ENCODE measurements at places on chromosomes 5 and 9.

- DNase-seq: no peak
These were observed 79.4 kb downstream of the LPAR1 start for GRCh38 chr9:110958847-110959246.

- peak; percentile 59 for DNase-seq
These were observed 408.3 kb downstream of the DMRT2 start for GRCh38 chr9:1458503-1458902.

GRCh38 chr9:84742261-84742660 lies 72.7 kb downstream of the NTRK2 start:
- no peak for DNase-seq

GRCh38 chr5:95241161-95241560 lies 43.7 kb downstream of the MCTP1 start:
- no peak for DNase-seq

DNA sequence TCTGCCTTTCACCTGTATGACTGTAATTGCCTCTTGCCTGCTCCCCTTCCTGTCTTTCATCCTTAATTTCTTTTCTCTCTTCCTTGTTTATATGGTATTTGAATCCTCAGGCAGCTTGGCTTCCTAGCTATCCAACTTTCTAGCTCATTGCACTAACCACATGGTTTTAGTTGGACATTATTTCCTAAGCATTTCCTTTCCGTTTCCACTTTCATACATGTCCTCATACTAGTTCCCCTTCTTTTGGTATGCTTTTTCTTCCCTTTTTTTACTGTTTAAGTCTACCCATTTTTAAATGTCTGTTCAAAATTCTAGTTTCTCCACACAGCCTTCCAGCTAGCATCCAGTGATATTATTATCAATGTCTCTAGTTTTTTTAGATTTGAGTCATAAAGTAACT lies 6.6 kb downstream of the CWC27 start:
- no peak for DNase-seq

DNA sequence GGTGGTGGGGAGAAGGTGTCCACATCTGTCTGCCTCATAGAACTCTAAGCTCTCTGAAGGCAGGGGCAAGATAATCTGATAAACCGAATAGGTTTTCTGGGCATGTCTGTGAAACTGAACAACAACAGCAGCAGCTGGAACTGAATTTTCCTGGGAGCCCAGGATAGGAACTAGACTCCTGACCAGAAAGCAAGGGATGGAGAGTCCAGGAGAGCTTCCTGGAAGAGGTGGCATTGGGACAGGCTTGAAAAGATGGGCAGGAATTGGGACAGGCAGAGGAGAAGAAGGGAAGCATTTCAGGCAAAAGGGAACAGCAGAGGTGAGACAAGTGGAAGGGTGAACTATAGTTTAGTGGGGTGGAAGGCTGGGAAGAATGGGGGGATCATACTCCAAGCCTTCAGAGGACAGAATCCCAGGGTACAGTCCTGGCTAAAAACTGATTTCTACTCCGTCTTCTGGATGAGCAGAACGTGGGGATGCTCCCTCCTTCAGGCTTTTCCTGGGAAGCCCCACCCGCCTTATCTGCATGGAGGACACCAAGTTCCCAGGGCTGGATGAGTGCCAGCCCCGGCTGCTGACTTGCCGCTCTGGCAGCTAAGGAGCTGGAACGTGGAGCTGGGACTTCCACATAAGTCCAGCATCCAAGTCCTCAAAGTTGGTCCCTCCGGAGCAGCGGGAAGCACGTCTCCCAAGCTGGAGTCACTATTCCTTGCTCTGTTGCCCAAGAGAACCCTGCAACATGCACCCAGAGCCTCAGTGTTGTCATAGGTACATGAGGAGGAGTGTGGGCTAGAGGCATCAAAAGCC lies 13.9 kb upstream of the KIF12 start:
- no peak for DNase-seq

DNA sequence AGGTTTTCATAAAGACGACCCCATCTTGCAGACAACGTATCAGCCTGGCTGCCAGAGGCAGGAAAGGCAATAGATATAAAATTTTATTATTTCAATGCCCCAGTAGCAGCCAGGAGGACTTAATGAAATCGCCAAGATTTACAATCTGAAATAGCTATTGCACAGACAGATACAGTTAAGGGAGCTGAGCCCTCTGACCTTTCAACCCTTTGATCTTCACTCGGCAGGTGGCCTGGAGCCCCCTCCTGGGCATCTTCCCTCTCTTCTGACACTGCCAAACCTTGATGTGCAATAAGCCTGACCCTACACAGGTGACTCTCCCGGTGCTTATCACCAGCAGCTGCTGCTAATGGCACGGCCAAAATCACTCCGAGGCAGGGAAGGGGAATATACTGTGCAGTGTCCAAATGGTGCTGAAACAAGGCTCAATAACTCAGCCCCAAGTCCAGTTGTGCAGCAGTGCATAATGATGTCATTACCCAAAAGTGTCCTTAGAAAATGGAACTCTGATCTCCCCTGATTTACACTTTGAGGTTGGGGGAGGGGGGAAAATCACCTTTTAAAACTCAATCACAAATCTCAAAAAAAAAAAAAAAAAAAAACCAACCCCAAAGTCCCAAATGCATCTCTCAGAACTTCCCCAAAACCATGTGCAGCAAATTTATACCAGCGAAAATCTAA lies 242.0 kb downstream of the CRB2 start:
- DNase-seq: no peak

GRCh38 chr9:7243838-7244237 lies 486.1 kb downstream of the KDM4C start:
- DNase-seq: no peak

DNA sequence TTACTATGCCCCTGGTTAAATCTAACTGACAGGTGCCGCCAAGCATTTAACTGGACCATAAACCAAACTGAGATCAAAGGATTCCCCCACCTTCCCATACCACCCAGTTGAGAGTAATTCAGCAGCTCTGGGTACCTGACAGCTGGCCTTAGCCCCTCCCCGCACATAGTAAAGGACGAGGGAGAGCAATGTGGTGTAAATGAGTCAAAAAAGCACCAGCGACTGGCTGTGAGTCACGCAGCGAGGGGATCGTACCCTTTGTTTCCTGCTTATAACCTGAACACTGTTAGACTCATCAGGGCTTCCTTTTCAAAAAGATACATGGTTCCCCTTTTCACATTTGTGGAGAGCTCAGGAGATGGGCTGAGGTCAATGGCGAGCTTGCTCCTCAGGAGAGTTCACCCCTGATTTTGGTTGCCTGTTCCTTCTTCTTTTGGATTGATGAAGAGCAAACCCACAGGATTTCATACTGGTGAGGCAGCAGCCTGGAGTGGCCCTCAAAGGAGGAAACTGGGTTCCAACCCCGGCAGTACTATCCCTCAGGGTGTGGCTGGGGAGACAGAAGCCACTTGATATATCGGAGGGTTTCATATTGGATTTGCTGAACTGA lies 71.5 kb downstream of the ANKRD33B start:
- DNase-seq: no peak

DNA sequence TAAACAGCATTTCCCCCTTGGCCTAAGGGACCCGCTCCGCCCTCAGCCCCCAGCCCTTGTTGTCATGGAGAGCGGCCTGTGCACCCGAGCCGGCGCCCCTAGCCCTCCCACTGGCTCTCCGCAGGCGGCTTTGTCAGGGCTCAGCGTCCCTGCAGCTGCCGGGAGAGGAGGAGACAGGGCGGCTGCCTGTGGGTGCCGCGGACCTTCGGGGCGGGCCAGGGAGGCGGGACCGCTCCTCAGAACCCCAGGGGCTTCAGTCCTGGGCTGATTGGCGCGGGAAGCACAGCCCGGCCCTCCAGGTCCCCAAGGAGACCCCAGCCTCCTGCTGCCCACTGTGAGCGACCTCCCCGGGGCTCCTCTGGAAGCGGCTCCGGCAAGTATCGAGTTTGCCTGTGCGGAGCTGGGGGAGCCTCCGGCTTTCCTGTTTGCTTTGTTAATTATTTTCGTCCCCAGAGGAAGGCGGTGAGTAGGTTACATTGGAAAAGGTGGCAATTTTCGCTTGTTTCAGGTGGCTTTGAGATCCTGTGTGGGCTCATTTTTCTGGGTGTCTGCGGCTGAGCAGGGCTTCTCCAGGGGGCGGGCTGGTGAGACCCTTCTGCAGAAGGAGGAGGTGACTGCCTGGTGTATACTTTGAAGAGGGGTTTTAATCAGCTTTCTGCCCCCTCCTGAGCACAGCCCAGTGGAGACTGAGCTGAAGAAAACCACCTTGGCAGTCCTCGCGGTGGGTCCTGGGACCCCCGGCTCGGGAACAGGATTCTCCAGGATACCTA lies at the start of gene FGD3:
Gene FGD3 (plus strand): TSS at position 256 of the 770 bp plus-strand sequence. CDS start 28,734 bp downstream, outside the sequence.
- no peak for DNase-seq

DNA sequence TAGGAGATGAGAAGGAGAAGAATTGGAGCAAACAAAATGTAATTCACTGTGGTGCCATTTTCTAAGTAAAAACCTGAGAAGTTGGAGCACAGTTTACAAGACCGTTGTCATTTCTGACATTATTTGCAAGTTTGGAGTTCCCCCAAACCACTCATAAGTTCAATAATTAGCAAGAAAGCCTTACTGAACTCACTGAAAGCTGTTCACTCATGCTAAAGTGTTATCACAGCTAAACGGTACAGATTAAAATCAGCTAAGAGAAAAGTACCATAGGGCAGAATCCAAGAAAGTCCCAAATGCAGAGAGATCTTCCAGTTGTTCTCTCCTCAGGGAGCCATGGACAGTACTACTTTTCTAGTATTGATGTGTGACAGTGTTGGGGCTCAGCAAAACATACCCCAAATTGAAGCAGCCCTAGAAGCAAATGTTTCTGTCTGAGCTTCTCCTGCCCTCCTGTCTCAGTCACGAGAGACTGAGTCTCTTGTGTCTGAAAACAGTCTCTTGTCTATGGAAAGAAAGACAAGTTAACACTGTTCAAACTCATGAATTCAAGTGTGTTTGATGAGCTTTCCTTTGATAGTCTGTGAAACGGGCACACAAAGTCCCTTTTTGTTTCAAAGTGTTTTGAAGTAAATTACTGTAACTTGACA lies 221.2 kb downstream of the GABRG2 start:
- no peak for DNase-seq

GRCh38 chr5:158618256-158618655 lies 481.5 kb downstream of the EBF1 start:
- no peak for DNase-seq

DNA sequence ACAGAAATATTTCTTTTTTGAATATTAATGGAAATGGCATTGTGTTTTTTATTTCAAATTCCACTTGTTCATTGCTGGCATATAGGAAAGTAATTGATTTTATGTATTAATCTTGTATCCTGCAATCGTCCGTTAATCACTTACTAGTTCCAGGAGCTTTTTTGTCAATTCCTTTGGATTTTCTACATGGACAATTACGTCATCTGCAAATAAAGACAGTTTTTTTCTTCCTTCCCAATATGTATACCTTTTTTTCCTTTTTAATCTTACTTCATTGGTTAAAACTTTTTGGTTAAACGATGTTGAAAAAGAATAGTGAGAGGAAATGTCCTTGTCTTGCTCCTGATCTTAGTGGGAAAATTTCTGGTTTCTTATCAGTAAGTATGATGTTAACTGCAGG lies 1.5 kb upstream of the TIFAB start:
- no peak for DNase-seq

GRCh38 chr9:133681658-133682306 lies 45.6 kb downstream of the DBH start:
- DNase-seq: no peak

- no peak for DNase-seq
These were observed 83.7 kb upstream of the IRX1 start for GRCh38 chr5:3511934-3512333.

DNA sequence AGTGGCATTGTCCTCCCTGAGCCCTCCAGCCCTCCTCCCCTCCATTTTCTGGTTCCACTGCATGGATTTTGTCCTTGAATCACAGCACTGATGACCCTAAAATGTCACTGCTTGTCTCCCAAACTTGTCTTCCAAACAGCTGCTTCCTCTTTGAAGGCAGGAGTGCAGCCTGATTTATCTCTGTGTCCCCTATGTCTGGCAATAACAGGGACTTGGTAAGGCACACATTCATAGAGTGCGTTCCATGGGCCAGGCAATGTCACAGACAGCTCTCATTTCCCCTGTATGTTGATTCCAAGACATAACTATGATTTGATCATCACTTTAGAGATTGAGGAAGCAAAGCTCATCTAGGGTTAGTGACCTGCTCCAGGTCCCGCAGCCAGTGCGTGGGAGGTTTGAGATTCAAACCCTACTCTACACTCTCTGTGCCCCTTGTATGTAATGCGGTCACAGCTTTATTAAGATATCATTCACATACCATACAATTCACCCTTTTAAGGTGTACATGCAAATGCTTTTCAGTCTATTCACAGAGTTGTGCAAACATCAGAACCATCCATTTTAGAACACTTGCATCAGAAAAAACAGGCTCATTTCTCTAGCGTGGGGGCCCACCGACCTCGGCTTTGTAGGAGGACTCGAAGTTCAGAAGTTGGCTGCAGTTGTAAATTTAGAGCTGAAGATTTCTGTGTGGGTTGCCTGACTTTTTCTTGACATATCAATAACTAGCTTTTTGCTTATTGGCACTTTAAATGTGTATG lies 28.4 kb upstream of the BOD1 start:
- DNase-seq: no peak

DNA sequence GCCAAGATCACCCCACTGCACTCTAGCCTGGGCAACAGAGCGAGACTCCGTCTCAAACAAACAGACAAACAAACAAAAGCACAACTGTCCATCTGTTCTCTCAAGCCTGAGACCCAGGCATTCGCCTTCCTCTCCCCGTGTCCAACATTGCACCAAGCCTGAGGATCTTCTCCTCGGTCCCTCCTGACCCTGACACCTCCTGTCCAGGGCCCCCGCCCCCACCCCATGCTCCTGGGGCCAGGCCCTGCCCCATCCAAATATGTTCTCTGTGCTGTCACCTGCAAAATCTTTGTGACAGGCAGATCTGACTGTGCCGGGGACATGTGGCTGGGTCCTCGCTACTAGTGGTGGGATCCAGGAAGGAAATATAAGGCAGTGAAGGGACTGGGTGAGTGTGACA lies 33.4 kb upstream of the UNC5A start:
- no peak for DNase-seq

GRCh38 chr5:74079971-74080556 lies 454.1 kb downstream of the ARHGEF28 start:
- no peak for DNase-seq

GRCh38 chr9:87099407-87099806 lies 152.1 kb upstream of the GAS1 start:
- DNase-seq: no peak

DNA sequence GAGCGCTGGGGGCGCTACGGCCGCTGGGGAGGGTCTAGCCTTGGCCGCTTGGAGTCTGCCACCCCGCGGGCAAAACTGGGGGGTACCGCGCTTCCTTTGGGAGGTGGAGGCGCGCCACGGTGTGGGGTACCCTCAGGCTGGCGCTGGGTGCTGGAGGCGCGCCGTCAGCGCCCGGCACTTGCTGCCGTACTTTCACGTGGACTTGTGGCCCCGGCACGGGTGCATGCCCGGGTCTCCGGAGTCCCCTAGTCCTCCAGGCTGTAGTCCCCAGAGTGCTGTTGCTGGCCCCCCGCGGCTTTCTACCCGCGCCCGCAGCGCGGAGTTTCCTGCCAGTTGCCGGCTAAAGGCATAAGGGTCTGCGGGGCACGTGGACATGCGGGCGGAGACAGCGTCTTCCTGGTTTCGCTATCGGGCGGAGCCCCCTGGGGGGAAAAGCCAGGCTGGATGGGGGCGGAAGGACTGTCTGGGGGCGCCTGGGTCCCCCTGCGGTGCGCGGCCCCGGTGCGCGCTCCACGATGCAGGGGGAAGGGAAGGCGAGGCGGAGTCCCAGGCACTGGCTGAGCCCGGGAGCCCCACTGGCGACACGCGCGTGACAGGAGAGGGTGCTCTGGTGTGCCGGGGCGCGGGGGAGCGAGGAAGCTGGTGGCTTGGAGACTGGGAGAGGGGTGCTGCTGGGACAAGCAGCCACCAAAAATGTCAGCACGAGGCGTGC lies 666 bp downstream of the PPARGC1B start:
- no peak for DNase-seq
